ENCODE measurements at places on chromosomes 7 and 10.

- no peak for DNase-seq
Measured at GRCh38 chr10:18233775-18234174, 93.6 kb downstream of the CACNB2 start.

DNA sequence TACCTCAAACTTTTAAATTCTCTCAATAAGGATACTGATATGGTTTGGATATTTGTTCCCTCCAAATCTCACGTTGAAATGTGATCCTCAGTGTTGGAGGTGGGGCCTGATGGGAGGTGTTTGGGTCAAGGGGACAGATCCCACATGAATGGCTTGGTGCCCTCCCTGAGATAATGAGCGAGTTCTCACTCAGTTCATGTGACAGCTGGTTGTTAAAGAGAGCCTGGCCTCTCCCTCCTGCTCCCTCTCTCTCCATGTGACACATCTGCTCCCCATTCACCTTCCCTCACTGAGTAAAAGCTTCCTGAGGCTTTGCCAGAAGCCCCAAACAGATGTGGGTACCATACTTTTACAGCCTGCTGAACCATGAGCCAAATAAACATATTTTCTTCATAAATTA lies 19.2 kb downstream of the ABCB4 start:
- DNase-seq, result no peak

- no peak for DNase-seq
Measured at GRCh38 chr7:47957156-47957555, 8.9 kb upstream of the PKD1L1 start.

- DNase-seq, result no peak
Measured at GRCh38 chr10:4018054-4018511, 233.1 kb upstream of the KLF6 start.

DNA sequence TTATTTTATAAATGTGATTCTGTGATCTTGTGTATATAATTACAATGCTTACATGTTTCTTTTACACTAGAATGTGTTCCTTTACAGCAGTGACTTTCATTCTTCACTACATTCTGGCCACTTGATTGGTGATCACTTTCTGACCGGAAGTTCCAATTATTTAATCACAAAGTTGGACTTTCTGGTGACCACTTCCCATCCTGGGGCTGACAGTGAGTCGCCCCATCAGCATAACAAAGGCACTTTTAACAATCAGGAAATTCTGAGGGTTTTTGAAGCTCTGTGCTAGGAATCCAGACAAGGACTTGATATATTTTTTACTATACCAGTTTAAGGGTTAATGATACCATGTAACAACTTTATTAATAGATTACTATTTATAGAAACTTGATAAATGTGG lies 282.3 kb upstream of the KAT6B start:
- DNase-seq, result no peak

GRCh38 chr7:7151285-7151684 lies 31.1 kb upstream of the C1GALT1 start:
- DNase-seq, result no peak

- no peak for DNase-seq
Measured at GRCh38 chr7:12777257-12777656, 89.8 kb downstream of the ARL4A start.

- no peak for DNase-seq
Measured at GRCh38 chr7:104758504-104758903, 255.5 kb upstream of the KMT2E start.
